NCI-H1048 (cell line): ENCODE measurements at places on chromosomes 12 and 14.

DNA sequence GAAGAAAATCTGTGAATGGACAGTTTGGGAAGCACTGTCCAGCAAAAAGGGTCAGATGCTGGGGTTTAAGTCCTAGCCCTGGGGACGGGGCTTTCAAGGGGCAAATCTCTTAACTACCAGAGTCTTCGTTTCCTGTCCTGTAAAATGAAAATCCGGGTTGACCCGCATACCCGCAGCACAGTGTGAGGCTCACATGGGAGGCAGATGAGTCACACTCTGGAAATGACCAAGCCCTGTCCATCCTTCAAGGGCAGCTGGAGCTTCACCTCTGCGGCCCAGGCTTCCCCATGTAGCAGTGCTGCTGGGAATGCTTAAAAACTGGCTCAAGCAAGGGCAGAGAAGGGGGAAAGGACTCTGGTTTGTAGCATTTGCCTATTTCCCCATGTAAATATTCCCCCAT lies 19.0 kb downstream of the FAM181A start:
- no peak for DNase-seq

DNA sequence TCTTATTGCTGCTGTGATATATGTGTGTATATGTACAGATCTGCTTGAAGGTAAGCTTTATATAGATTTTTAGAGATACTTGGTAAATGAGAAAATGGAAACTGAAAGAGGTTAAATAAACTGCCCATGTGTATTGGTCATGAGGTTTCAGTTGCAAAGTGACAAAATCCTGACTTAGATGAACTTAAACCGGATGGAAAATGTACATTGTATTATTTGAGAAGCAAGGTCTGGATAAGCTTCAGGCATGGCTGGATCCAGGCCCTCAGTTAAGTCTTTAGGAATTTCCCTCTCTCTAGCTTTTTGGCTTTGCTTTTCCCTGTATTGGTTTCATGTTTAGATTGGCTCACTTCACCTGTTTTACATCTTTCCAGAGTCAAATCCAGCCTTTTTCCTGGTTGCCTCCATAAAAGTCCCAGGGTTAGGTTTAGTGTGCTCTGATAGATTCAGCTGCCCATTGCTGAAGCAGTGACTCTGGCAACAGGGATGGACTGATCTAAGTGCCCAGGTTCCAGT lies 21.0 kb upstream of the MAP1LC3B2 start:
- DNase-seq, result no peak

DNA sequence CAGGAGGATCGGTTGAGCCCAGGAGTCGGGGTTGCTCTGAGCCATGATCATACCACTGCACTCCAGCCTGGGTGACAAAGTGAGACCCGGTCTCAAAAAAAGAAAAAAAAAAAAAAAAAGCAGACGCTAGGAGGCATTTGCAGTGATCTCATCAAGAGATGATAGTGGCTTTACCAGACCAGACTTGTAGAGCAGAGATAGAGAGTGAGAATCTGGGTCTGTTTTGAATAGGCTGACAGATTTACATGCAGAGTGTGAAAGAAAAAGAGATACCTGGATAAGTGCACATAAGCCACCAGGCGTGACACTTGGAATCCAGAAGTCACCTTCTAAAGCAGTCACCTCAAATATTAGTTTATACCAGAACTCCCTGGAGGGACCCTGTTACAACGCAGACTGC lies 21.1 kb upstream of the FLRT2 start:
- DNase-seq, result no peak

- peak; percentile 19 for DNase-seq
Observed at GRCh38 chr12:132285991-132286681, 43.3 kb downstream of the GALNT9 start.

DNA sequence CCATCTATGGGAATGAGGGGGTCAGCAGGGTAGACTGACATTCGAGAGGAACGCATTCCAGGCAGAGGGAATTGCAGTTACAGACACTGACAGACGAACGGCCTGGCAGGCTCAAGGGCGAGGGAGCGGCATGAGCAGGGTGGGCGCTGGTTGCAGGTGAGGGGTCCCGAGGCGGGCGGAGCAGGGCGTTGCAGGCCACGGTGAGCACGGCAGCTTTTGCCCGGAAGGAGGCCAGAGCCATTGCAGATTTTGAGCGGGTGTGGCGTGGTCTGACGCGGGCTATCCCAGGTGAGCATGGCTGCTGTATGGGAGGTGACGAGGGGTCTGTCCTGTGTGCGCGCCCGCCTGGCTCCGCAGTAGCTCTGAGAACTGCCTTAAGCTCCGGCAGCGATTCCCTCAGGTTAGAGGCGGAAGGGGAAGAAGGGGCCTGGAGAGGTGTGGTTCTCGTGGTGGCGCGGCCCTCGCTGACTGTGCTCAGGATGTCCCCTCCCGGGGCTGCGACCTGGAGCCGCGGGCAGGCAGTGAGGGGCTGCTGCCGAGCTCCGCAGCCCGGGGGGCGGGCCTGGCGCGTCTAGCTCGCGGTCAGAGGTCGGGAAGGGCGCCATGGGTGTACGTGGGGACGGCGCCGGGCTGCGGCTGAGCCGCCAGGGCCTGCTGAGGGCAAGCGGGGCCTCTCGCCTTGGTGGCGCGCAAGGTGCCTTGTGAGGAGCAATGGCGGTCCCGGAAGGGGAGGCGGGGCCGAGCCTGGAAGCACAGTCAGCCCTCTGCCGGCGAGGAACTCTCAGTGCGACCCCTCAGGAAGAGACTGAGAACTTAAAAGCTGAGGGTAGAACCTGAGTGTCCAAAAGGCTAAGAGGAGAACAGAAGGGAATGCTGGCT lies 177.1 kb downstream of the CACNA1C start:
- DNase-seq, result no peak

- no peak for DNase-seq
Observed at GRCh38 chr12:119202544-119202943, 23.8 kb downstream of the HSPB8 start.

- no peak for DNase-seq
Observed at GRCh38 chr14:70640938-70641547, 673 bp upstream of the TTC9 start.

DNA sequence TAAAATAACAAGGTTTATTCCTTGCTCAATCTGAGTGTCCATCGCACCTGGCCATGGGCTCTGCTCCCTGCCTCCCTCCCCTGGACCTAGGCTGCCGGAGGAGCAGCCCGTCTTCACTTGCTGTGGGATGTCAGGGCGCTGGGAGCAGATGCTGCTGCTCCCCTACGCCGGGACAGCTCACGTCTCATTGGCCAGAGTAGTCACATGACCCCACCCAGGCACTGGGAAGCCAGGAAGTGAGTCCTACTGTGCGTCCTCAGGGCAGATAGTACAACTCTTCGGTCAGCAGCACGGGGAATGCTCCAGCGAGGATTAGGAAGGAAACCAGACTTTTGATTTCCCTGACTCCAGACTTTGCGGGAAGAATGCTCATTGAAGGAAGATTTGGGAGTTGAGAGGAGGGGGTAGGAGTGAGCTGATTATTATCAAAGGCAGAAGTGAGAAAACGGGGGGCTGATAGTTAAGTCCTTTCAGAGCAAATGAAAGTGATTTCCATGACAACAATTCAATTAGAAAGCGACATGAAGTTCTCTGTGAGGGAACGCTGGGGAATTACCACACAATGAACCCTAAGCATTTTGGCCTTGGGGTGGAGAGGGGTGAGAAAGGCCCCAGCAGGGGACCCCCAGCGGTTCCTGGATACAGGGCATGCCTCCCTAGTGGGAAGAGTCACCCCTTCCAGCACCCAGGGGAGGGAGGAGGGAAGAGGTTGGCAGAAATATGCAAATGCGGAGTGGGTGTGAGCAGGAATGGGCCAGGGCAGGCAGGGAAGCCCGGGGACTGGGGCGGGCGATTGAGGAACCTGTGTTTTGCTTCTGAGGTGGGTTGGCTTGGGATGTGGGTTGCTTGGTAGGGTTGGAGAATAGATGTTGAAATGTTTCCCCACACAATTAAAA lies 215.5 kb downstream of the AACS start:
- DNase-seq, result no peak

GRCh38 chr12:132449565-132450417 lies 40.2 kb upstream of the FBRSL1 start:
- no peak for DNase-seq

- no peak for DNase-seq
Observed at GRCh38 chr12:125685915-125686314, 620.7 kb downstream of the AACS start.

DNA sequence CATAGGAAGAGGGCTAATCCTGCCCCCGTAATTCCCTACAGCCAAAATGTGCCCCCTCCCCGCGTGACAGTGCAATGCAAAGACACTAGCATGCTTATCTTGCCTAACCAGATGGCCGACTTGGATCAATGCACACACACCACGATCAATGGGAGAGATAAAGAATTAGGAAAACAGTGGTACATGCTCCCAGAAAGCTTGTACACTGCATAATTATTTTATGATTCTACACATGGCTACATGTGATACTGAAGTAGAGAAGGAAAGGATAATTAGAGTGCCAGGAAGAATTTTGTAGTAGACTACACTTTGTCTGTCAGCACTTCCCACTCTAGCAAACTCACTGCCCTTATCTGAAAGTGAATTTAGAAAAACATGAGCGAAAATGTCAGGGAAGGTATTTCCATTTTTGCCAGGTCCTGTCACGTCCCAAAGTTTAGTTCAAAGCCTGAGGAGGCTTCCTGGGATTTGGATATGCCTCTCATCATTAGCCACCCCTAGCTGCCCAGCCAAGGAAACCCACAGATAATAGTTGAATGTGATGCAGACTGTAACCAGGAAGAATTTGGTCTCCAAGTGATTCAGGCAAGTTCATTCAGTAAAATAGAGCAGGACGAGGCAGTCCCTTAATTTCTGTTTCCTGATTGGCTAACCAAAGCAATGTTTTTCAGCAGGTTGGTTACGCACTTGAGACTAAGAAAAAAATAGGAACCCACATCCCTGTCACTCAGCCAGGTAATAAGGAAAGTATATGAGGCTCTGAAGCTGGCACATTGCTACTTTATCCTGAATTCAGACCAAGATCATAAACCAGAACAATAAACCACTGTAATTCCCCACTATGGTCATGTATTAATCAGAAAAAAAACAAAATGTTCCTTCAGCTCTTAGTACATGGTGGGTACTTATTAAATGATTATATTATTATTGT lies 199.6 kb upstream of the OTX2 start:
- no peak for DNase-seq

GRCh38 chr14:68691031-68691791 lies 101.7 kb downstream of the ZFP36L1 start:
- DNase-seq, result no peak

DNA sequence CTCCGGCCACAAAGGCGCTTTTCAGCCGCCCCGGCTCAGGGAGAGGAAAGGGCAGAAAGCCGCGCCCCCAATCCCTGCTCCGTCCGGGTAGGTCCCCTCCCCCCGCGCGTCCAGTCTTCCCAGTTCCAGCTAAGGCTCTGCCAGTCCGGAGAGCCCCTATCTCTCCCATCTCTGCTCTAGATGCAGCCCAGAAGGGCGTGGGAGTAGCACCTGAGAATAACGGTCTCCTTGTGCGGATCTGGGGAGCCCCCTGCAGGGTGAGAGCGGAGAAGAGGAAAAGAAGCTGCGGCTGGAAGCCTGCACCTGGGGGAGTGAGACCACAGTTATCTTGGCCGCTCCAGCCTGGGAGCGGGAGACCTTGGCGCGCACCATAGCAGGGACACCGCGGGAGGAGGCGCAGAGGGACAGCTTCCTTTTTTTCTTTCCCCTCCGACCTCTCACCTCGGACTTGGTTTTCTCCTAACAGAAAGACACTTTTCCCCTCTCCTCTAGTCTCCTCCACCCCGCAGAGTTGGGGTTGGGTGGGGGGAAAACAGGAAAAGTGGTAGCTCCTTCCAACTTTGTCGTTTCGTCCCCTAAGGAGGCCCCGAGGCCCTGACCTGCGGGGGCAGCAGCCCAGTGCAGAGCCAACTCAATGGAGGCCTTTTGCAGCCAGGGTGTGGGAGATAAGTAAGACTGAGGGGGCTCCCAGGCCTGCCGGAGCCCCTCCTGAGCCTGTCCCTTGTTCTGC lies 2.4 kb downstream of the DHH start:
- no peak for DNase-seq

DNA sequence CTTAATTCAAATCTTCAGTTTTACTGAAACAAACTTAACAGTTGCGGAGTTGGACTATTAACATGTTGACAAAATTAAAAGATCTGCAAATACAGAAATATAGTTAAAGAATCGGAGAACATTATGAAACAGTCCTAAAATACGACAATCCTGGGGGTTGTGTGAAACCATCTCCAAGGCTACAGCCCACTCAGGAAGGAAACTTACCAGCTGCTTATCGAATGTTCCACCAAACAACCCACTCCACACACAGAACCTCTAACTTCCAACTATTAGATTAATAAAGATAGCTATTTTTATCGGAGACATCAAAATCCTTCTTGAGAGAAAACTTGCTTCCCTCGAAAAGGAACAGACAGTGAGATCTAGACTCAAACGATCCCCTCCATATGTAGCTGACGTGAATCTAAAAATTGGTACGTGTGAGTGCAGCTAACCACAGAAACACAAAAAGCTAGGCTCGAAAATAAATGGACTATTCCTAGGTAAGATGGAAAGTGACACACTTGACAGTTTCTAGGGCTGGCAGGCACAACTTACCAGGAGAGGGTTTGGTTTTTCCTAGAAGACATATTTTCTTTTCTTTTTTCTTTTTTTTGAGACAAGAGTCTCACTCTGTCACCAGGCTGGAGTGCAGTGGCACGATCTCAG lies 12.9 kb downstream of the VPS37B start:
- no peak for DNase-seq
